ENCODE measurements at places on chromosomes 2 and 18.

- no peak for DNase-seq
Observed at GRCh38 chr2:185215497-185215896, 523.1 kb upstream of the FSIP2 start.

GRCh38 chr2:29063056-29063455 lies 11.3 kb downstream of the PCARE start:
- DNase-seq: no peak

DNA sequence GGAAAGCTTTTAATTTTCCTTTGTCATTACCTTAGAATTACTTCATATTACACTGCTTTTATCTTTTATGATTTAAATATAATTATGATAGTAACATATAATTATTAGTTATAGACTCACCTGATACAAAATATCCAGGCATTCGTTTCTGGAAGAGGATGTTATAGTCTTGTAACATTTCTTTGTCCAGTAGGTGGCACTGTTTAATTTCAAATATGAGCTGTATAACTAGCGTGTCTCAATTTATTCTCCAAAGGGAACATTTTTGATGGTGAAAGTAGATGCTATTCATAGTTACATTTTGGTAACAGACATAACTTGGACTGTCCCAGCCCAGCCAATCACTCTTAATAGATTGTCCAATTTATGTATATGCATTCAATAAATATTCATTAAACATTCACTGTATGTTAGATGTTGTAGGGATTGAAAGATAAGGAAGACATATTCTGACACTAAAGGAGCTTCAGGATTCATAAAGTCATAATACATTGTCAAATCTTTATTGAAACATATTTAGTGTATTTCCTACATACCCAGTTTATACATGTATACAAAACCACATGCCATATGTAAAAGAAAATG lies 19.2 kb downstream of the DAW1 start:
- DNase-seq: peak; percentile 67

GRCh38 chr2:80169811-80170594 lies 134.5 kb downstream of the LRRTM1 start:
- no peak for DNase-seq

DNA sequence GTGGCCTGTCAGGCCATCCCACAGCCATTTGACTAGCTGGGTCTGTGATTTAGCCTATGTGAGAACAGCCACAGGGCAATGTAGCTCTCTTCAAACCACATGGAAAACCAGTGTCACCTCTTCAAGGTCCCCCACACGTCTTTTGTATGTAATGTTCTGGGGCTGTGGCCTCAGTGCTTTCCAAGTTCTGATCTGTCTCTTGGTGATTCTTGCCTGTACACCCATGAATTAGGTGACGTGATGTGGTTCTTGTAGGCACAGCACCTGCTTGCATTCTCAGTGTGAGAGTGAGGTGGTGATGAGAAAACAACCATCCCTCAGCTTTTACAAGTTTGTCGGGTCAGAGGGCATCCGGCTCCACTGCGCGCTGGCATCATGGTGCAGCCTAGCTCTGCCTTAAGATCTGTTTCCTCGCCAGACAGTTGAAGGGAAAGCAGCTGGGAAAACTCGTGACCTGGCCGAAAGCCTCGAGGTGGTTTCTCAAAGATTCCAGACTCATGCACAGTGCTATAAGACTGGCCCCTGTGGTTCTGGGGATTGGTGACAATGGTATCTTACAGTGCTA lies 125.8 kb downstream of the TANC1 start:
- no peak for DNase-seq

DNA sequence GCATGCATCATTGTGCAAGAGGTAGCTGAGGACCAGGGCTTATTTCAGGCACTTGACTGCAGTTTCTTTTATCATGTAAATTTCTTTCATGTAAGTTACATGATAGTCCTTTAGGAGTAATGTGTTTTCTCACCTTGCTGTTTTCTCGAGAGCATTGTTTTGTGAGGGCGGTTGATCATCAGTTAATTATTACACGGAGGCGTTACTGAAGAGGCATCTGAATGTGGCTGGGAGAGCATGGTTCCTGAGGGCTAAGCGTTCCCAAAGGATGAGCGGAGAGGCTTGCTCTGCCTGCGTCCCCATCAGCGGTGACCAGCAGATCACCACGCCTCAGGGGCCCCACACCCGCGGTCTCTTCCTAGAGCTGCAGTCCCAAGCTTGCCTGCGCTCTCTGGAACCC lies 156.1 kb upstream of the NFATC1 start:
- DNase-seq: no peak

- no peak for DNase-seq
Observed at GRCh38 chr18:55491616-55492015, 96.4 kb downstream of the TCF4 start.

- no peak for DNase-seq
Observed at GRCh38 chr2:48258481-48259149, 271.3 kb upstream of the STON1 start.

GRCh38 chr2:9809064-9809356 lies 34.3 kb upstream of the TAF1B start:
- DNase-seq: no peak

GRCh38 chr2:119702918-119703401 lies 24.0 kb downstream of the TMEM177 start:
- DNase-seq: peak; percentile 60
